HCT116 (cell line): ENCODE measurements at places on chromosomes 7 and 10. TPM values are rescaled to one million over a fixed set of nuclear protein-coding genes. Genes with fewer than 3 reads are reported as not detected.
A peak's percentile ranks its signal among the peaks of the same experiment; 100 is the strongest.

ACADSB gene
- total RNA-seq, result 33.3 TPM

DNA sequence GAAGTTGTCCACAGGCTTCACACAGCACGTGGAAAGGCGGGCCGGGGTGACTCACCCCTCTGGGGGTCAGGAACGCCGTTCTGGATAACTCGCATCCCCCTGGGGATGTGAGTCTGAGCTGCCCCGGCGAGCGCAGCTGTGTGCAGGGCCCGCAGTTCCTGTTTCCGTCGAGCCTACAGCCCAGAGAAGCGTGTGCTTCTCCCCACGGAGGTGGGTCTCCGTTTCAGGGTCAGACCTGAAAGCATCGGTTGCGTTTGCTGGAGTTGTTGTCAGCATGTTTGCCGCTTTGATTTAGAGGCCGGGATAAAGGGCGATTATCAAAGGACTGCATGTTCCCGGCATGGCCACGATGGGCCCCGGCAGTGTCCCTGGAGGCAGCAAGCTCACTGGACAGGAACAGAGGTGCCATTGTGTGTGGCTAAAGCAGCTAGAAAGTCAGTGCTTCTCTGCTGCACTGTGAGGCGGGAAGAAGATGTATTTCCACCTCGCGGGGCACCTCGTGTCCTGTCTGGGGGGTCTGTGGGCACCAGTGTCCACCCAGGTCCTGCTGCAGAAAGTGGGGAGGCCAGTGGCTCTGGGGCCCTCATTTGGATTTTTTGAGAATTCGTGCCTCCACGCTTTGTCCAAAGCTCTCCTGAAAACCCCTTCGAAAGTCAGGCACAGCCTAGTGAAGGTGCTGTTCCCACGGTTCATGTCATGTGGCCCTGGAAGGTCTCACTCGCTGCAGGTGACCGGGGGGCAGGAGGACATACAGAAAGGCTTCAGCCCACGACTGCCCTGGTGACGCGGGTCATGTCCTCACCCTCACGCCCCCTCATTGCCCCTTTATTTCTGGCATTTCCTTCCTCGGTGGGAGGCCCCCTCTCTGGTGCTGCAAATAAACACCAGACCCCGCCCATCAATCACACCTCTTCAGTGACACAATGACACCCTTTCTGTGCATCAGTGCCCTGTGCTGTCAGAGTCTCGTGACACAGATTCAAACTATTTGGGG is 27.4 kb upstream of the GDI2 start:
- DNase-seq, result no peak
- no peaks in the 10 kb centered on the region for H3K36me3 ChIP-seq
- H3K4me3 ChIP-seq, result no peak overlapping the region
- H3K4me1 ChIP-seq, result no peaks in the 10 kb centered on the region

GRCh38 chr7:119026391-119026790 is 801.9 kb downstream of the ANKRD7 start:
- no peaks in the 10 kb centered on the region for H3K27me3 ChIP-seq
- no peak overlapping the region for H3K27ac ChIP-seq
- H3K36me3 ChIP-seq, result no peaks in the 10 kb centered on the region
- DNase-seq, result no peak

GRCh38 chr10:15188603-15189002 is 20.1 kb upstream of the NMT2 start:
- no peaks in the 10 kb centered on the region for H3K4me1 ChIP-seq
- H3K27ac ChIP-seq, result no peak overlapping the region
- no peaks in the 10 kb centered on the region for H3K27me3 ChIP-seq
- no peak overlapping the region for H3K4me3 ChIP-seq
- H3K36me3 ChIP-seq, result no peaks in the 10 kb centered on the region

PRKCQ gene
- total RNA-seq, result 0.54 TPM

CCDC7 gene
- 4.0 TPM for total RNA-seq

- no peaks in the 10 kb centered on the region for H3K36me3 ChIP-seq
- no peaks in the 10 kb centered on the region for H3K27me3 ChIP-seq
- no peaks in the 10 kb centered on the region for H3K4me1 ChIP-seq
- H3K27ac ChIP-seq, result no peak overlapping the region
- DNase-seq, result no peak
Observed at GRCh38 chr7:8566016-8566415, 132.6 kb downstream of the NXPH1 start.

DNA sequence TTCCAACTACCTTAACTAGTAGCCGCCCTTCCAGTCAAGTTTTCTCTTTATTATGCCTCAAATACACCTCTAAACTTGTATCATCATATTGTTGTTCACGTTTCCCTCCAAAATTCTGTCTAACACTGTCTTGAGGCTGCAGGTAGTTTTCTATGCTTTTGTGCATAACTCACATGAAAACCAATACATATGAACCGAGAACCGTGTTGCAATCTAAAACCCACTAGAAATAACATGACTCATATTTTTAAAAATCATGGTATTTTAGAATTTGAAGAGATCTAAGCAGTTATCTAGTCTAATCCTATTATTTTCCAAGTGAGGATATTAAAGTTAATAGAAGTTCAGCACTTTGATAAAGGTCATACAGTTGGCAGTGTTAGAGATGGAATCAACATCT is 18.2 kb downstream of the LIPF start:
- peaks cover 9% of the 10 kb centered on the region for H3K4me1 ChIP-seq
- no peaks in the 10 kb centered on the region for H3K27me3 ChIP-seq
- no peaks in the 10 kb centered on the region for H3K36me3 ChIP-seq
- no peak overlapping the region for H3K27ac ChIP-seq

GRCh38 chr10:71272056-71272771 is 46.8 kb upstream of the SLC29A3 start:
- peaks cover 26% of the 10 kb centered on the region; the same call in 1 of the 2 replicates for H3K4me1 ChIP-seq
- no peak for DNase-seq
- no peaks in the 10 kb centered on the region for H3K27me3 ChIP-seq
- H3K4me3 ChIP-seq, result no peak overlapping the region

GRCh38 chr10:42933448-42934340 is 143.2 kb upstream of the RET start:
- H3K4me1 ChIP-seq, result no peaks in the 10 kb centered on the region
- H3K27me3 ChIP-seq, result no peaks in the 10 kb centered on the region
- DNase-seq, result no peak
- no peak overlapping the region for H3K27ac ChIP-seq
- no peaks in the 10 kb centered on the region for H3K36me3 ChIP-seq
- no peak overlapping the region for H3K4me3 ChIP-seq

CPSF4 gene
- 67.0 TPM for total RNA-seq

DNA sequence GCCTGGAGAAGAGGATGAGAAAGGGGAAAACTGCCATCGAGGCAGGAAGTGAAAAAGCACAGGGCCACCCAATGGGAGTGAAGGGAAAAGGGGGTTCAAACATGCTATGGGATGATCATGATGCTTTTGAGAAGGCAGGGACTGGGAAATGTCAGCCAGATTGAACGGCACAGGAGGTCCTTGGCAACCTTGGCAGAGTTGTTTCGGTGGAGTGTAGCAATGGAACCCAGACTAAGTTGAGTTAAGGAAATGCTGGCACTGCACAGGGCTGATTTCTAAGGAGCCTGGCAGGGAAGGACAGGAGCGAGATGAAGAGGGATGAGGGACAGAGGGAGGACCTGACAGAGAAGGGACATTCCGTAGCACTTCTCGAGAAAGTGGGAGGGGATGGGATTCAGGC is 101.4 kb downstream of the PIP4K2A start:
- H3K27me3 ChIP-seq, result no peaks in the 10 kb centered on the region
- no peaks in the 10 kb centered on the region for H3K36me3 ChIP-seq
- H3K4me1 ChIP-seq, result peaks cover 34% of the 10 kb centered on the region
- H3K27ac ChIP-seq, result no peak overlapping the region

GRCh38 chr10:68826764-68827591 is at the start of gene STOX1:
STOX1 (plus strand) TSS chr10:68827531; CDS start chr10:68827624, 93 bp downstream.
- H3K4me3 ChIP-seq, result peak within 1 kb of the TSS; percentile 59
- H3K27ac ChIP-seq, result peak within 1 kb of the TSS; percentile 58
- no peaks in the 10 kb centered on the region for H3K36me3 ChIP-seq
- peak; percentile 44 for DNase-seq
- H3K4me1 ChIP-seq, result peaks cover 16% of the 10 kb centered on the region
- H3K27me3 ChIP-seq, result no peaks in the 10 kb centered on the region

GRCh38 chr10:78623578-78624215 is 445.1 kb upstream of the ZMIZ1 start:
- peak; percentile 36 for DNase-seq
- H3K36me3 ChIP-seq, result no peaks in the 10 kb centered on the region
- H3K27me3 ChIP-seq, result no peaks in the 10 kb centered on the region
- peaks cover 15% of the 10 kb centered on the region for H3K4me1 ChIP-seq
- no peak overlapping the region for H3K4me3 ChIP-seq

ZNF467 gene
- total RNA-seq, result 11.3 TPM

- H3K4me1 ChIP-seq, result no peaks in the 10 kb centered on the region; the same call in 1 of the 2 replicates
- H3K27ac ChIP-seq, result no peak overlapping the region
- H3K4me3 ChIP-seq, result no peak overlapping the region
- DNase-seq, result no peak
- peaks cover 69% of the 10 kb centered on the region for H3K36me3 ChIP-seq
- no peaks in the 10 kb centered on the region for H3K27me3 ChIP-seq
Observed at GRCh38 chr7:149207324-149208035, 12.1 kb downstream of the ZNF282 start.

TTYH3 gene
- total RNA-seq, result 40.3 TPM

- H3K4me3 ChIP-seq, result no peak overlapping the region
- no peaks in the 10 kb centered on the region for H3K36me3 ChIP-seq
- peaks cover 4% of the 10 kb centered on the region; the same call in 1 of the 2 replicates for H3K4me1 ChIP-seq
Observed at GRCh38 chr7:38905056-38905759, 3.8 kb downstream of the VPS41 start.

GRCh38 chr7:11768263-11768662 is 63.7 kb downstream of the THSD7A start:
- no peak for DNase-seq
- H3K4me3 ChIP-seq, result no peak overlapping the region
- H3K27me3 ChIP-seq, result no peaks in the 10 kb centered on the region
- H3K36me3 ChIP-seq, result no peaks in the 10 kb centered on the region

DNAH11 gene
- 0.39 TPM for total RNA-seq

GRCh38 chr10:49621561-49621960 is 7.7 kb downstream of the CHAT start:
- H3K27me3 ChIP-seq, result no peaks in the 10 kb centered on the region; the same call in 1 of the 2 replicates
- DNase-seq, result no peak
- H3K4me3 ChIP-seq, result no peak overlapping the region
- H3K27ac ChIP-seq, result no peak overlapping the region
- no peaks in the 10 kb centered on the region for H3K4me1 ChIP-seq
- no peaks in the 10 kb centered on the region for H3K36me3 ChIP-seq

ANKRD22 gene
- 2.3 TPM for total RNA-seq

DNA sequence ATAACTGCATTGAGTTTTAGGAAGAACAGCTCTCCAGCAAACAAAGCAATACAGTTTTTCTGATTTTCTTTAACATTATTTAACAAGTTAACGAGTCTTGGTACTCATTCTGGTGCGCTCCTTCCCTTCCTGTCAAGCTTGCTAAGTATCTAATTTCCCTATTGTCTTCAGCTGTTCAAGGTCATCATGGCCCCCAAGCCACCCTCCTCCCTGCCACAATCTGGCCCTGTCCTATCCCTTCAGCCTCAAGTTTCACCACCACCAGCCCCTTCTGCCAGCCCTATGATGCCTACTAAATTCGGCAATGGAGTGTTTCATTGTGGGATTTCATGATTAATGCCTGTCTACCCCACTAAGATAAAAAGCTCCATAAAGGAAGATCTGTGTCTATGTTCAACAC is 121.0 kb downstream of the SORCS1 start:
- no peaks in the 10 kb centered on the region for H3K4me1 ChIP-seq
- H3K4me3 ChIP-seq, result no peak overlapping the region
- H3K27ac ChIP-seq, result no peak overlapping the region
- H3K27me3 ChIP-seq, result no peaks in the 10 kb centered on the region
- H3K36me3 ChIP-seq, result no peaks in the 10 kb centered on the region

- H3K4me3 ChIP-seq, result no peak overlapping the region
- H3K36me3 ChIP-seq, result no peaks in the 10 kb centered on the region
- peaks cover 10% of the 10 kb centered on the region for H3K4me1 ChIP-seq
- no peak overlapping the region for H3K27ac ChIP-seq
- no peaks in the 10 kb centered on the region for H3K27me3 ChIP-seq
Observed at GRCh38 chr7:74349621-74350020, 60.4 kb downstream of the CLIP2 start.

- no peak overlapping the region for H3K27ac ChIP-seq
- H3K4me3 ChIP-seq, result no peak overlapping the region
- no peaks in the 10 kb centered on the region for H3K36me3 ChIP-seq
Observed at GRCh38 chr10:44347609-44348400, 37.1 kb downstream of the CXCL12 start.

DNA sequence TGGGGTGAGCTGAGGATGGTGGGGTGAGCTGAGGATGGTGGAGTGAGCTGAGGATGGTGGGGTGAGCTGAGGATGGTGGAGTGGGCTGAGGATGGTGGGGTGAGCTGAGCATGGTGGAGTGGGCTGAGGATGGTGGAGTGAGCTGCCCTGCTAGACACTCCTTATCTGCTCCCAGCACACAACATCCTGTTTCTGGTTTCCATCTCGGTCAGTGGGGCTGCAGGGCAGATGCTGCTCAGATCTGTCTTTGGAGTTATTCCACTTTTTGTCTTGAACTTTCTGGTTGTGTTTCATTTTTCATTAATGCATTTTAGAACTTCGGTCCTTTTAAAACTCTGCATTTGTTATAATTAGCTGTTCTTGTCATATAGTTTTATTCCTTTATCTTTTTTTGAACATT is 67.9 kb upstream of the ANTXRL start:
- H3K27ac ChIP-seq, result no peak overlapping the region
- H3K27me3 ChIP-seq, result peaks cover 3% of the 10 kb centered on the region; the same call in 1 of the 2 replicates
- no peak overlapping the region for H3K4me3 ChIP-seq
- no peaks in the 10 kb centered on the region for H3K4me1 ChIP-seq
- no peaks in the 10 kb centered on the region for H3K36me3 ChIP-seq

TMEM60 gene
- 10.3 TPM for total RNA-seq
